ENCODE measurements at places on chromosomes 6 and 20. TPM values are rescaled to one million over a fixed set of nuclear protein-coding genes. Genes with fewer than 3 reads are reported as not detected.

The DYNLT2 gene
- total RNA-seq, result 0.68 TPM

The RWDD1 gene
- 93.5 TPM for total RNA-seq

The TRIM10 gene
- total RNA-seq, result not detected

The CST5 gene
- total RNA-seq, result not detected

The KHDC1L gene
- not detected for total RNA-seq

The MUCL3 gene
- not detected for total RNA-seq

The CHRNA4 gene
- not detected for total RNA-seq

The COL21A1 gene
- total RNA-seq, result 12.6 TPM
